Left cardiac atrium (tissue), 4 donors: ENCODE measurements at places on chromosomes 1 and 21.

- peak; percentile 94 for DNase-seq
Measured at GRCh38 chr1:245874942-245875580, 632.0 kb downstream of the SMYD3 start.

GRCh38 chr1:68503085-68503484 lies 6.2 kb upstream of the DEPDC1 start:
- no peak for DNase-seq

GRCh38 chr1:151891512-151891911 lies 17.8 kb downstream of the THEM4 start:
- no peak for DNase-seq

DNA sequence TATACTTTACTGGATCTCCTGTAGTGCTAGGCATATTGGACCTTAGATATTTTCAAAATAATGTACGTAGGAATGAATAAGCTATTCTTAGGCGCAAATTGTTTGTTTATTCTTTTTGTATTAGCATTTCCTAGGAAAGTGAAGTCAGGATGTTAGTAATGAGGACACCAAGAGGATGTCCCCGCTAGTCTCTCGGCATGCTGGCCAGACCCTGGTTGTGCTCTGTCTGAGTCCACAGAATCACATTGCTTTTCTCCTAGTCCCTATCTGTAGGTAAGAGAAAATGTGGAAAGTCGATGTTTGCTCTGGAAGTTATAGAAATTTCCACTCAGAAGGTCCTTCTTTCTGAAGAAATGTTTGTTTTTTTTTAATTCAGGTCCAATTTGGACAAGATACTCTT lies 31.1 kb downstream of the DNM3 start:
- DNase-seq = no peak

GRCh38 chr1:52602856-52603600 lies 857 bp downstream of the GPX7 start:
- DNase-seq = no peak

- no peak for DNase-seq
Measured at GRCh38 chr1:180387413-180387812, 115.0 kb downstream of the ACBD6 start.

GRCh38 chr1:185980891-185981290 lies 246.7 kb downstream of the HMCN1 start:
- DNase-seq = no peak

GRCh38 chr1:8625491-8625890 lies 191.9 kb downstream of the RERE start:
- no peak for DNase-seq

DNA sequence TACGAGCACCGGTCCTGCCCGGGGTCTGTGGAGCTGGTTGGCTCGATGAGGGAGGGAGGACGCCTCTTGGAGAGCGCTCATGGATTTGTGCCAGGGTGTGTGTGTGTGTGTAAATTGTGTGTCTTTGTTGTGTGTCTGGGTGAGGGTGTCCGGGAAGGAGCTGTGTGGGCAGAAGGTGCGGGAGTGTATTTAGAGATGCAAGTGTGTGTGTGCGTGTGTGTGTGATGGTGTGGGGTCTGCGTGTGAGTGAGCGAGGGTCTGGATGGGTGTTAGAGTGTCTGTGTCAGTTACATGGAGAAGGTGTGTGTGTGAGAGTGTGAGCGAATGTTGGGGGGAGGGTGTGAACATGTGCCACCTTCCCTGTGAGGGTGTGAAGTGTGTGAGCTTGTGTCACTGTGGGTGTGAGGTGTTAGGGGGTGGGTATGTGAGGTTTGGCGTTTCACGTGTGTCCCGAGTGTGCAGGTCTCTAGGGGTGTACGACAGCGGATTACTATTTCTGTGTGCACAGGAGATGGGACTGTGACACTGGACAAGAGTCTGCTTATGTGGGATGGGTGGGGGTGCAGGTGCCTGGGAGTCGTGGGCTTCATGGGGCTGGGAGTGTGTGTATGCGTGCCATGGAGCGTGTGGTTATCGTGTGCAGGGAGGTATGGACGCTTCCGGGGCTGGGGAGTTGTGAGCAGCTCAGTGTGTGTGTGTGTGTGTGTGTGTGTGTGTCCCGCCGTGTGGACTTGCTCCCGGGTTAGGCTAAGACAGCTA lies 880 bp downstream of the IGSF21 start:
- DNase-seq = no peak

DNA sequence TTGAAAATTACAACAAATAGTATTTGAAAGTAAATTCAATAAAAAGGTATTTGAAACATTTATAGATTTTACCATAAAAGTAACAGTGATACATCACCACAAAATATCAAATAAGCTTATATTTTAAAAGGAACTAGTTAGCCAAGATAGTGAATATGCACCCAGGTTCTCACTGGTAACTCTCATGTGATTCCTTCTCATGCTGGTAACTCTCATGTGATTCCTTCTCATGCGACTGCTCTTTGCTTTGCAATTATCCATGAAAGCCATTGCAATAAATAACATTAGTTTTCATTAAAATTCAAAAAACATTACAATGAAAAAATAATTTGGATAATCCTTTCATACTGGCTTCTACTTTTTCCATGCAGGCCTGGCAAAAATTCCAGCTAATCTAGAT lies 75.4 kb downstream of the AHCTF1 start:
- no peak for DNase-seq

DNA sequence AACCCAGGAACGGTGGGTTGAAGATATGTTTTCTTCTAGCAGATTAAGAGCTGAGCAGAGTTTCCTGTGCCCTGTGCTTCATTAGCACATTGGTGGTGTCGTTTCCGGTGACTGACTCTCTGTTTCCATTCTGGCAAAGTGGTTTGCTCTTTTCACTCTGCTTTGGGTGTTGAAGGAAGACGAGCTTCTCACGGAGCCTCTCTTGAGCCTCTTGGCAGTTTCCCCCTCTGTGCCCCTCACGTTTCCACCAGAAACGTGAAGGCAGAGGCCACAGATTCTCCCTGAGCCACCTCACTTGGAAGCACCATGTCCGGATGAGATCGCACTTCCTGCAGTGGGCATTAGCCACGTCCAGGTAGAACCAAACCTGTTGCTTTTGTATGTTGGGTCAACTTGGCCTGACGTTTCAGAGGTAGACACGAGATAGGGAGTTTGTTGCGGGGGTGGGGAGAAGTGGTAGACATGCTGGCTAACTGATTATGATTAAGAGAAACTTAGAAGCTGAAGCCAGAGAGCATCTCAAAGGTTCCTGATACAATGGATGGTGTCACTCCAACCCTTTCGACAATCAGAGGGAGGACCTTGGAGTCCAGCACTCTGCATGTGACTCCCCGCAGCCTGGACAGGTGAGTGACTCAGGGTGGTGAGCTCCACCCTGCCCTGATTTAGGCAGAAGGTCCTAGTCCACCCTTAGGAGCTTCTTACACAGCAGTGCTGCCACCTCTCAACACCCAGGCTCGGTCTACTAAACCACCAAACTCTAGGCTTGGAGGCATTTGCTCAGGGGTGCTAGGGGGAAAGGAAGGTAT lies at the start of gene LAX1:
LAX1 (plus strand) TSS at position 155 of the 809 bp plus-strand sequence; CDS start at position 538, 383 bp downstream.
- DNase-seq = no peak

- no peak for DNase-seq
Measured at GRCh38 chr1:86965012-86965826, 50.8 kb downstream of the HS2ST1 start.

DNA sequence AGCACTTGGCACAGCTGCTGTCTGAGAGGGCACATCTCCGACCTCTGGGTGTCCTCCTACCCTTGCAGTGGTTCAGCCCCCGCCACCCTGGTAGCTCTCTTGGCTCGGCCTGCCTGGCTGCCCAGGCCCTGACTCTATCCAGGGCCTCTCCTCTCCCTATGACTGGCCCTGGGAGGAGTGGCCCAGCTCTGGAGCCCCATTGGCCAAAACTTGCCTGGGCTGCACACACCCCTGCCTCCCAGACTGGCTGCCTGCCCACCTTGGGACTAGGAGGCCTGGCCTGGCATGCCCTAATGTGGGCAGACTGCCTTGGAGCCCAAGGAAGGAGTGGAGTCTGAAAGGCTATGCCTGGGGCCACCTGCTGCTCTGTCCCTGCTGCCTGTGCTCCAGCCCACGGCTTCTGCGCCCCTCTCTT lies 33.6 kb downstream of the ACOT11 start:
- peak; percentile 91 for DNase-seq

GRCh38 chr1:47180603-47181094 lies 9.2 kb downstream of the PDZK1IP1 start:
- DNase-seq = no peak

DNA sequence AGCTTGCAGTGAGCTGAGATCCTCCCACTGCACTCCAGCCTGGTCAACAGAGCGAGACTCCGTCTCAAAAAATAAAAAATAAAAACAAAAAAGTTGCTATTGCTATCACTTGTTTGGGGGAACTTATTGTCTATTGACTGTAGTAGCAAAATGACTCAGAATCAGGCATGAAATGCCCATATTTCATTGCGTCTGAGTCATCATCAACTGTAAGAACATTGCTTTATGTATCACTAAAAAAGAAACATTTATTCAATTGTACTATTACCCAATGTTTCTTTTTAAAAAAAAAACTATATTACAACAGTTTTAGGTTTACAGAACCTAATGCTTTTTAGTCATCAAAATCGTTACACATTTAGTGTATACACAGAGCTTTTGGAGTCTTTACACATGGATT lies 91.0 kb upstream of the FMN2 start:
- no peak for DNase-seq

- DNase-seq = no peak
Measured at GRCh38 chr1:67635055-67635809, 49.8 kb upstream of the GADD45A start.

DNA sequence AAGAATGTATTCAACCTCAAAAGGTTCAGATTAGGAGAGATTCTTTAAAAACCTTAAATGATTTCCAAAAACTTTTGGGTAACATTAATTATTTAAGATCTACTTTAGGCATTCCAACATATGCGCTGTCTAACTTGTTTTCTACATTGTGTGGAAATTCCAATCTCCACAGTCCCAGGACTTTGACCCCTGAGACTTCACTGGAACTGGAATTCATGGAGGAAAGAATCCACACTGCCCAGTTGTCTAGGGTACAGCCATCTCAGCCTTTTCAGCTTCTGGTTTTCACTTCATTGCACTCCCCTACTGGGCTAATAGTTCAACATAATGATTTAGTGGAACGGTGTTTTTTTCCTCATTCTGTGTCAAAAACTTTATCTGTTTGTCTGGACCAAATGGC lies 161.5 kb downstream of the IER5 start:
- DNase-seq = no peak

DNA sequence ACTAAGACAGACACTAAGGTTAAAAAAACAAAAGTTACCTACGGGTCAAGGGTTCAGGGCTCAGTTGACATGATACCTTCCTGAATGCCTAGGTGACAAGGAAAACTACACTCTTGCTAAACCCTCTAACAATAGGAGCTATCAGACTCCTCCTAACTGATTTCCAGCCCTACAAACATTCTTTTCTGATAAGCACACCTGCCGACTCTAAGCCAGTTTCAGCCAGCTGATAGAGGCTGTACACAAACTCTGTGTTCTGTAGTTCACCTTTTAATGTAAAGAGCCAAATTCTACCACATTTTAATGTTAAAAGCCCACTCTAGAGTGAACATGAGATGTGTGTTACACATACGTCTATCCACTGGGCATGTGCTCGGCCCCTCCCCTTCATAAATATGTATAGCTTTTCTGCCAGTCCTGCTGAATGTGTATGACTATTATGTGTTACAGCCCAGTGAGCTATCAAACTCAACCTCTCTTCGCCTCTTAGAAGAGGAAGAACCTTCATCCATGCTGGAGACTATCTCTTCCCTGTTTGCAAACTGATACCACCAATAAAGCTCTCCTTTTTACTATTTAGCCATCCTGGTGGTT lies 40.0 kb upstream of the FAM163A start:
- DNase-seq = no peak

DNA sequence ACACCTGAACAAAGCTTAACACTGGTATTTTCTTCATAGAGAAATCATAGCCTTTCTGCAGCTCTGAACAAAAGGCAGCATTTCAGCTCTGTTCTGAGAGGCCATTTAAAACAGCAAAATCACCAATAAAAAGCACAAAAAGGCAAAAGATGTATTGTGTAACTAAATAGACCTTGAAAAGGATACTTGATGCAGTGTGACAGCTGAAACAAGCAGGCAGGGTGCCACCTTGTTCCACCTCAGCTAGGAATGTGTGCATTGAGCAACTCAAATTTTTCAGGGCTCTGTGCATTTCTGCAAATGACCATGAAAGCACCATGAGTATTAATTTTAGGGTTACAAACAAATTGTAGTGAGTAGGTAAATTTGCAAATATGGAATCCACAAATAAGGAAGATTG lies 65.8 kb downstream of the RHOU start:
- DNase-seq = no peak

DNA sequence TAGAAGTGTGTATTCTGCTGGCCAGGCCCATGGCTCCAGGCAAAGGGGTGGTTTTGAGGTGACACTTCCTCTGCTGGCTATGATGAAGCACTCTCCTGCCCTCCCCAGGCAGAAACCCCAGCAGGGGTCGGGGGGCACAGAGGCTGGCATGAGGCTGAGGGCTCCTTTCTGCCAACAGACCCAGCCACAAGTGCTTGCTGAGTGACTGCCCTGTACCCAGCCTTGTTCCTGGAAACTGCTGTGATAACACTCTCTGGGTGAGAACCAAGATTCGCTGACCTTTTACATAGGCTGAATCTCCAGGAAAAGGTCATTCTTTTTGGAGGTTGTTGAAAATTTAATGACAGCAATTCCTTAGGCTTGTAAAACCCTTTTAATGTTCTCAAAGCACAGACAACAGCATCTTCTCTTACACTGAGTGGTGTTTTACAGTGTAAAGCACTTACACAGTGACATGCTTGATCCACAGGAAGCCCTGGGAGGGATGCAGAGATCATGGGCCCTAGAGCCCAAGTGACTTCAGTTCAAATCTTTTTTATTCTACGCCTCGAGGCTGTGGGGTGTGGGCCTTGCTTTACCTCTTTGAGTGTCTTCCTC lies 155.5 kb upstream of the FGGY start:
- peak; percentile 65 for DNase-seq

DNA sequence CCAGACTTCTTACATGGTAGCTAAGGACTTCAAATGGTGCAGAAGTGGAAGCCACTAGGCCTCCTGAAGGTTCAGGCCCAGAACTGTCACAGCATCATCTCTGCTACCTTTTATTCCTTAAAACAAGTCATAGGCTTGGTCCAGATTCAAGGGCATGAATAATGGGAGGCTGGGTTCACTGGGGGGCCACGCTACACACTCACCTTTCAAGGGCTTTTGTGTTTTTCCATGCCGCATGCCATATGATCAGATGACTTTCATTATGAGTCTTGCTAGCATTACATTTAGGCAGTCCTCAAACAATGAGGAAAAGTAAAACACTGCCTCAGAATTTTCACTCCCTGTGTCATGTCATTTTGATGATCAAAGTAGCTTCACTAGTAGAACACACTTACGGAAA lies 83.4 kb downstream of the VPS26C start:
- DNase-seq = no peak

GRCh38 chr1:14371771-14372497 lies 226.6 kb upstream of the KAZN start:
- no peak for DNase-seq

- peak; percentile 88 for DNase-seq
Measured at GRCh38 chr1:179016706-179017382, 8.8 kb upstream of the FAM20B start.

GRCh38 chr1:183783342-183783741 lies 21.6 kb upstream of the RGL1 start:
- no peak for DNase-seq

- DNase-seq = no peak
Measured at GRCh38 chr1:111878649-111879048, 110.8 kb downstream of the KCND3 start.

- no peak for DNase-seq
Measured at GRCh38 chr21:25489673-25490072, 117.6 kb downstream of the MRPL39 start.
